ENCODE measurements at places on chromosomes 13 and 19. TPM values are rescaled to one million over a fixed set of nuclear protein-coding genes. Genes with fewer than 3 reads are reported as not detected.

Gene WDR18
- 34.2 TPM for total RNA-seq

Gene REEP6
- total RNA-seq, result 7.4 TPM

GRCh38 chr13:105446197-105446596 is 1089.3 kb downstream of the EFNB2 start:
- DNase-seq, result no peak

GRCh38 chr13:110820322-110820721 is 94.5 kb downstream of the ANKRD10 start:
- DNase-seq, result no peak

- no peak for DNase-seq
Measured at GRCh38 chr13:101303521-101303920, 112.8 kb downstream of the NALCN start.

DNA sequence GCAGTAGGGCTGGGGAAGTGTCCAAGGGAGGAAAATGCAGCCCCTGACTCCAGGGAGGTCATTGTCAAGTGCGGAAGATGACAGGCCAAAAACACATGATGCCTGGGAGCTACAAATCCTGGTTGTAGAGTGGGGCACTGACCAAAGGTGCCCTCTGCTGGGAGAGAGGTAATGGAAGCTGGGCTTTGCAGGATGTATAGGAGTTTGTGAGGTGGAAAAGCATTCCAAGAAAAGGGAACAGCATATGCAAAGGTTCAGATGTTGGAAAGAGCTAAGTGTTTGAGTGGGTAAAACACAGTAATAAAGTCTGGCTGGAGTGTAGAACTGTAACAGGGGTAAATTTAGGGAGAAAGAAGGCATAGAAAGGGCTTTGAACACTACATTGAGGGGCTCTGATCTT is 46.9 kb upstream of the PTPRS start:
- DNase-seq, result no peak

- DNase-seq, result no peak
Measured at GRCh38 chr19:30155381-30156200, 213.6 kb downstream of the URI1 start.

Data from myocyte (in vitro differentiated cells).